Activated gamma-delta T cell treated with Interleukin-2 at 50 U/mL for 16 hours (primary cell): ENCODE measurements at places on chromosomes 1 and 21.

GRCh38 chr1:226778657-226779058 lies 39.6 kb upstream of the ITPKB start:
- DNase-seq, result no peak

DNA sequence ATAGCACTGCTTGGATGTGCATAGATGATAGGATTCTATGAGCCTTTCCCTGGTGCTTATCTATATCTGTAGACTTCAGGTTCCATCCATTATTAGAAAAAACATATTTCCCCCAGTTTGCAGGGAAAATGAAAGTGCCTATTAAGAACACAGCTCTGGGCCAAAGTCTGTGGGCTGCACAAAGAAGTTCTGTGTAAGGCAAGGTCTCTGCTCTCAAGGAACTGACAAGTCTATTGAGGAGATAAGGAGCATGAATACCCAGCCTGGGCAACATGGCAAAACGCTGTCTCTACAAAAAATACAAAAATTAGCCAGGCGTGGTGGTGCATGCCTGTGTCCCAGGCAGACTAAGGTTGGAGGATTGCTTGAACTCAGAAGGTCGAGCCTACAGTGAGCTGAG lies 22.3 kb upstream of the SDE2 start:
- DNase-seq, result no peak

DNA sequence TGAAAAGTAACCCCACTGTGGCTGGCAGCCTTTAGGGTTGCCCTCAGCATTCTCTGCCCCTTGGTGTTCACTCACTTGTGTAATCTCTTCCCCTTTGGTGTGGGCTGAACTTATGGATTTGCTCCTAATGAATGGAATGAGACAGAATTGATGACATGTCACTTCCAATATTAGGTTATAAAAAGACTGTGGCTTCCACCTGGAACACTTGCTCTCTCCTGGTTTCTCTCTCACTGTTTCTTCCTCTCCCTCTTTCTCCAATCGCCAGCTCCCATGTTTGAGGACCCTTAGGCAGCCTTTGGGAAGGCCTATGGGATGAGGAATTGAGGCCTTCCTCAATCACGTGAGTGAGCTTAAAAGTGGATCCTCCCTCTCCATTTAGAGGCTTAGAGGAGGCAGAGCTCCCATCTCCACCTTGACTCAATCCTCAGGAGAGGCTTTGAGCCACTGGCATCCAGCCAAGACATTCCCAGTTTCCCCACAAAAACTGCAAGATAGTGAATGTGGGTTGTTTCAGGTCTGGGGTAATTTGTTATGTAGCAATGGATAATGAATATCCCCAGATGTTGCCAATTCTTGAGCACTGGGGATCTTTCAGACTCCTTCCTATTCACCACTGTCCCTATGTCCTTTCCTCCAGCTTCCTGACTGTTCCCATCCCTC lies 95.5 kb upstream of the CD34 start:
- DNase-seq, result no peak

DNA sequence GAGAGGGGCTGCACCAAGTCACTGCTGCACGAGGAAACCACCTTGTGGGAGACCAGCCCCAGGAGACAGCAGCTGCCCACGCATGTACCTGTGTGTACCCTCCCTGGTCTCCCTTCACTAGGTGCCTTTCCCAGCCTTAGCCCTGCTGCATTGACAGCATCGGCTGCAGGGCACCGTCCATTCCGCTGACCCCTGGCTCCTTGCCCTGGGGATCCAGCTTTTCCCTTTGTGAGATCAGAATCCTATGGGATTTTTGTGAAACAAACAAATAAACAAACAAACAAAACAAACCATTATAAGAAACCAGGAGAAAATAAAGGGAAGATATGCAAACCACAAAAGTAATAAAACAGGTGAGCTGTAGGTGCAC lies 2.1 kb downstream of the STUM start:
- DNase-seq, result no peak

GRCh38 chr1:233960386-233960785 lies 55.9 kb downstream of the SLC35F3 start:
- no peak for DNase-seq

DNA sequence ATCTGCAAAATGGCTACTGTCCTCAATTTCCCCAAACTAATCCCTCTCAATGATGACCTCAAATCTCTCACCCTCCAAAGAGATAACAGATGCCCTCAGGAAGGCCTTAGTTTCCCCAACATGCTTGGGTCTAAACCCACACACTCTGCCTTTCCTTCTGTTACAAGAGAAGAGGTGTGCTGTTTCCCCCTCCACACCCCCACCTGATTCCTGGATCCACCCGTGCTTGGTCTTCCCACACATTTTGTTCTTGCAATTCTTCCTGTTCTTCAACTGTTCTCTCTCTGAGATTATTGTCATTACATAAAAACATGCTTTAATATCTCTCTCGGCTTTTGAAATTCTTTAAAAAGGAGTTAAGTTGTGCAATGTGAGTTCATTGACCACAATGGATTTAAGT lies 5.7 kb upstream of the CBR3 start:
- no peak for DNase-seq

GRCh38 chr1:222225316-222225691 lies 322.6 kb downstream of the HHIPL2 start:
- DNase-seq, result no peak

DNA sequence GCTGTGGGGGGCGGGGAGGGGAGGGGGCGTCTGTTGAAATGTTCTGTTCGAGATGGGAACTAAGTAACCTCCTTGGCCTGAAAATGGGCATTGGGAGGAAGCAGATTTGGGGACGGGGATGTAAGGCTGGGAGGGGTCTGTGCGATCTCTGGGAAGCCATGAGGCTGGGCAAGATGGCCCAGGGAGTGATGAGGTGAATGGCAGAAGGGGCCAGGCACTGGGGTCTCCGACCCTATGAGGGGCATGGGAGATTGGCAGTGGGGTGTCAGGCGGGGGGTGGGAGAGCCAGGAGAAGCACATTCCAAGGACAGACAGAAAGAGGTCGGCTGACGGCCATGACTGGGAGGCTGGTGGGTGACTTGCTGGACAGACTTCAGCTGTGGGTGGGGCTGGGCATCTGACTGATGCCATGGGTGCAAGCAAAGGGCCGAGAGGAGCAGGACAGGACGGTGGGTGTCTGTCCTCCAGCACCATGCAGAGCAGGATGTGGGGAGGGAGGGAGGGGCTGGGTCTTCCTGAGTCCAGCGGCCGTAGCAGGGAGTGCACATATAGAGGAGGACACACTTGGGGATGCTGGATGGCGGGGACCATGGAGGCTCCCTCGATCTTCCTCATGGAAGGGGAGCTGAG lies 30.0 kb upstream of the COL18A1 start:
- no peak for DNase-seq

- DNase-seq, result no peak
These were observed 158.1 kb downstream of the LTN1 start for GRCh38 chr21:28834335-28835238.

GRCh38 chr1:199979071-199979470 lies 48.4 kb upstream of the NR5A2 start:
- DNase-seq, result no peak

GRCh38 chr1:30321246-30321910 lies 402.0 kb downstream of the MATN1 start:
- DNase-seq, result no peak

DNA sequence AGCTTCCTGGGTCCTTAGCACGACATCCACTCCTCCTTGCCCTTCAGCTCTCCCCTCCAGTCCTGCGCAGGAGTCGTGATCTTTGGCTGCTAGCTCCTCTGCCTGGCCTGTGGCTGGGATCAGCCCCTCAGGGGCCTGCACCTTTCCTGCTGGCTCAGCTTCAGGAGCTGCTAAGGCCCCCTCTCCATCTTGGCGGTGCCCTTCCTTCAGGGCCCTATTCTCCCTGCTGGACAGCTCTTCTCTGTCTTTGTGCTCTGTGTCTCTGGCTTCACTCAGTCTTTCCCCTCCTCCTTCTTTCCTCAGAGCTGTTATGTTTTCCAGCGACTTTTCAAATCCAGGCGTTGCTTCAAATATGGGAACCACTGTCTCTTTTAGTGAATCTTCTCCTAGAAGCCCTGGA lies 59.5 kb upstream of the LRRC53 start:
- DNase-seq, result no peak

GRCh38 chr1:106908689-106909088 lies 147.8 kb upstream of the PRMT6 start:
- no peak for DNase-seq
